ENCODE measurements at places on chromosomes 3 and 15.

DNA sequence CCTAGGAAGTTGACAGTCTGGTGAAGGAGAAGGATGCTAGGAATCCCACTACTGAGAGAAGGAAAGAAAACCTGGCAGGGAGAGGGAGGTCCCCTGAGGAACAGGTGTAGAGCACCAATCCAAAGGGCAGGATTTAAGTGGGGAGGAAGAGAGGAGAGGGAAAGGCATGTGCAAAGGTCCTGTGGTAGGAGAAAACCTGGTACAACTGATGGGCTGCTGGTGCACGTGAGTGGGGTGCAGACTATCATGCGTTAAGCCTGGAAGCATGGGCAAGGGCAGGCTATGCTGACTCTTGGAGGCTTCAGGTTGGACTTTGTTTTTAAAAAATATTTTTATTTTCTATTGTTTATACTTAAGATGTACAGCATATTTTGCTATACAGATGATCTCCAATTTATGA is 209.6 kb downstream of the PDZRN3 start:
- no peak for DNase-seq

- DNase-seq: no peak
Measured at GRCh38 chr3:151871639-151872468, 1.6 kb upstream of the SUCNR1 start.

GRCh38 chr3:129934234-129935123 is 40.0 kb upstream of the TRH start:
- no peak for DNase-seq

- no peak for DNase-seq
Measured at GRCh38 chr3:16504242-16504641, 9.3 kb downstream of the RFTN1 start.

DNA sequence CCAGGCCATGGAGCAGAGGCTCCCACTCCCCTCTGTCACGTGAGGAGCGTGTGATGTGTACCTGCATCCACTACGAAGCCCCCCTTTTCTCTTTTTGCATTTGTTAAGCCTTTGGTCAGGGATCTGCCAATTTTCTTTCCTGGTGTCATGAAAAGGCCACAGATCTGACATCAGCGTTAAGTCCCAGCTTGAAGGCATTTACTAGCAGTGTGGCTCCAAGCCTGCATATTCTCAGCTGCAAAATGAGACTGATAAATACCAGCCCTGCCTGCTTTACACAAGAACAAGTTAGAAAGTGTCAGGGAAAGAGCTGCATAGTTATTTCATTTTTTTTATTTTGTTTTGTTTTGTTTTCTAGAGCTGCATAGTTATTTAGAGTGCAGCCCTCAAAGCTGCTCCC is 2.3 kb upstream of the ANKRD63 start:
- no peak for DNase-seq

- no peak for DNase-seq
Measured at GRCh38 chr15:38065721-38066345, 131.4 kb downstream of the TMCO5A start.
